Brain microvascular endothelial cell (primary cell): ENCODE measurements at places on chromosomes 2 and 18.

- peak; percentile 70 for DNase-seq
Observed at GRCh38 chr2:232444409-232445148, 11.4 kb upstream of the ALPI start.

DNA sequence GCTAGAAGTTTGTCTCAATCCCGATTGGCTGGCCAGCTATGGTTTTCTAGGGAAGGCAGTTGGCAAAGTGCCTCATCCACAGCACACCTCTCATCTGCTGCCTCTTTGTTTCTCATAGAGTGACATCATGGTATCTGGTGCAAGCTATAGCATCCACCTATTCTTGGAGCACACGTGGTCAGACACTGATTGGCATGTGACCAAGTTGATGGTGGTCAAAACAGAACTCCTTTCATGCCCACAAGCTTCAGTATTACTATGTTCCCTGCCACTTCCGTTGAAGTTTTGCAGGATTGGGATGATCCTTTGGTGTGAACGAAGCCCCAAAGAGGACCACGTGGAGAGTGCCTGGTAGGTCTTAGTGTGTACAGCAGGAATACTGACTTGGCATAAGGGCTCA is 28.8 kb downstream of the TTC32 start:
- DNase-seq: no peak

- DNase-seq: peak; percentile 48
Observed at GRCh38 chr2:74436848-74437695, 4.7 kb downstream of the RTKN start.

GRCh38 chr18:43081396-43081795 is 34.1 kb downstream of the RIT2 start:
- DNase-seq: no peak

- no peak for DNase-seq
Observed at GRCh38 chr18:45825258-45826044, at the start of gene SIGLEC15. Gene SIGLEC15 (plus strand): TSS chr18:45825675. CDS start chr18:45825729, 54 bp downstream.

DNA sequence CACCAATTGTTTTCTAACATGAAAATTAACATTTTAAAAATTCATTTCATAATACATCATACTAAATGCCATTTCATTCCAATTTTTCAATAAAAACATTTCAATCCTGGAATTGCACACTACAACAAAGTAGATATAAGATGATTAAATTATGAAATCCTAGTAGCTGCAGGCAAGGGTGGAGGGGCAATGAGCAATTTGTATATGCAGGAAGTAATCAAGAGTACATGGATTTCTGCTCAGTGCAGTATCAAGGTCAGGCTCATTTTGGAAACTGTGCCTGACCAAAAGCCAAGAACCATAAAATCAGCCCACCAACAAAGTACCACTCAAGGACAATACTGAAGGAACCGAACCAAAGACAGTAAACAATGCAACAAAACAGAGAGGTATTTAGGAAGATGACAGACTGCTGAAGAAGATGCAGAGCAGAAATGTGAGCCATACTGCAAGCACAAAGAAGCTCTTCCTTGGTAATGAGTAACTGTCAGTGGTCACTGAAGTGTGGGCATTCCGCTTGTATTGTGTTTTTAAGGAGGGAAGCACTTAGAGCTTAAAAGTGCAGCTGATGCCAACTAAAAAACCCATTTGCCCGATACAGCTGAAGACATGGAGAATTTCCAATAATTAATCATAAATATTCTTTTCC is 34.5 kb upstream of the DSEL start:
- DNase-seq: no peak

DNA sequence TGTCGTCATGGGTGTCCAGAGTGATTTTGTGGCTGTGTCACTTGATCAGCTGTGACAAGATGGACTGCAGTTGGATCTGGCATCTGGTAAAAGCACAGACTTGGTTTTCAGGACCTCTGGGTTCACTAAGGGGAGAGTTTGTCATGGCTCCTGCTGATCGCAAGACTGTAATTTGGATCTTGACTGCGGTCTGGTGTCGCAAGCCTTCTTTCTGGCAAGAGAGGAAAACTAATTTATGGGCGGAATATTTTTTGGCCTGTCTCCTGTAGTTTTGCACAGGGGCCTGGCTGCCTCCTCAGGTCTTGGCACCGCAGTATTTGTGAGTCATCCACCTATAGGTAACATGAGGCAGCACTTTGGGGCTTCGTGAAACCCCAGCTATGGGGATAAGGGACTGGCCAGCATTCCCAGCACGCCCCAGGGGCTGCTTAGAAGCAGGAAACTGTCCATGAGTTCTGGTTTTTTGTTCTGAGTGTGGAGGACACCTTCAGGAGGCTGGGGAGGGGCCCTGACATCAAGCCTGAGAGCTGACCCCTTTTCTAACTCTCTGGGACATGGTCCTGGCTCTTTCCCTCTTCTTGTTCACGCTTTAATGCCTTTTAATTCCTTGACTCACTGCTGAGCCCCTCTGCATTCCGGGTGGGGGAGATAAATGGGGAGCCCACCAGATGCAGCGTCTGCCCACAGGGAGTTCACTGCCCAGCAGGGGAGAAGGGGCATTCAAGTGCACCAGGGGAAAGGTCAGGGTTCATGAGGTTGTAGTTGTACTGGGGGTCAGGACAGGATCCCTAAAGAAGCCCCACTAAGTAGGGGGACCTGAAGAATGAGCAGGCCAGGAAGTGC is 12.2 kb downstream of the SH3BP4 start:
- no peak for DNase-seq

DNA sequence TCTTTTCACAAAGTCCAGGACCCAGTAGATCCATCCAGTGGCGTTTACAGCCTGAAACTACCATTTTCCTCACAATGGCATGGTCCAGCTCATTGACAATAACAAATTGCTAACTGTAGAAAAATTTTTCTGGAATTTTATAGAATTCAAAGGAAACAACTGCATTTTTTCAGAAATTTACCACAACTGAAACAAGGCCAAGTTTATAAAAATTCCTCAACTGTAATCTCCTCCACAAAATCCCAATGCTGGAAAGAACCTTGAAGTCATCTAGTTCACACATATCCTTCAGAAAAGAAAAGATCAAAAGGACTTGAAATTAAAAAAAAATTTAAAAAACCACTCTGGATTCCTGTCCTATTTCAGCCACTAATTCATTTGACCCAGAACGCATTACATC is 226.0 kb upstream of the CTAGE1 start:
- DNase-seq: no peak

DNA sequence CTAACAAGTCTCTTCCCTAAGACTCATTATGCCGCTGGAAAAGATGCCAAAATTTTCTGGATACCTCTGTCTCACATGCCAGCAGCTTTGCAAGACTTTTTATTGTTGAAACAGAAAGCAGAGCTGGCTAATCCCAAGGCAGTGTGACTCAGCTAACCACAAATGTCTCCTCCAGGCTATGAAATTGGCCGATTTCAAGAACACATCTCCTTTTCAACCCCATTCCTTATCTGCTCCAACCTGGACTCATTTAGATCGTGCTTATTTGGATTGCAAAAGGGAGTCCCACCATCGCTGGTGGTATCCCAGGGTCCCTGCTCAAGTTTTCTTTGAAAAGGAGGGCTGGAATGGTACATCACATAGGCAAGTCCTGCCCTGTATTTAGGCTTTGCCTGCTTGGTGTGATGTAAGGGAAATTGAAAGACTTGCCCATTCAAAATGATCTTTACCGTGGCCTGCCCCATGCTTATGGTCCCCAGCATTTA is 26.3 kb downstream of the DHRS9 start:
- DNase-seq: peak; percentile 89
